ENCODE measurements at places on chromosomes 5 and 9.

- no peak for DNase-seq
These were observed 21.5 kb downstream of the SNCAIP start for GRCh38 chr5:122333564-122333963.

GRCh38 chr5:15794052-15794985, 294.3 kb downstream of the FBXL7 start:
- DNase-seq, result no peak

GRCh38 chr5:151454166-151454565, 6.8 kb downstream of the SLC36A1 start:
- no peak for DNase-seq

GRCh38 chr5:147701468-147701867, 81.1 kb downstream of the JAKMIP2 start:
- no peak for DNase-seq

- no peak for DNase-seq
These were observed 265.5 kb upstream of the CD180 start for GRCh38 chr5:67462147-67462546.

GRCh38 chr5:173940269-173940668, 48.7 kb upstream of the C5orf47 start:
- DNase-seq, result no peak

DNA sequence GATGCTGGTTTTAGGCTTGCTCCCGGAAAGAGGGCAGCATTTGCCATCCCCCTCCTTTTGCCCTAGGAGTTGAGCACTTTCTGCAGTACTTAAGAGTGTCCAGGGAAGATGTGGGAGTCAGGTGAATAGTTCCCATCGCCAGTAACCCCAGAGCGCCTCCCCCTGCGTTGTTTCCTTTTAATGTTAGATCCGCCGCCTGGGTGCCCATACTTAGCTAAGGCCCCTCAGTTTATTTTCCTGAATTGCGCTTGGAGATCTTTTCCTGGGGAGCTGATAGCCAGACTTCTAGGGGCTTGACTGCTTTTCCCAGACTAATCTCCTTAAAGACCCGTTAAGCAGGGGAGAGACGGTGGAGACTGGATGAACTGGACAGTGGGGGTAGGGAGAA, 377 bp upstream of the PCDHAC2 start:
- no peak for DNase-seq

DNA sequence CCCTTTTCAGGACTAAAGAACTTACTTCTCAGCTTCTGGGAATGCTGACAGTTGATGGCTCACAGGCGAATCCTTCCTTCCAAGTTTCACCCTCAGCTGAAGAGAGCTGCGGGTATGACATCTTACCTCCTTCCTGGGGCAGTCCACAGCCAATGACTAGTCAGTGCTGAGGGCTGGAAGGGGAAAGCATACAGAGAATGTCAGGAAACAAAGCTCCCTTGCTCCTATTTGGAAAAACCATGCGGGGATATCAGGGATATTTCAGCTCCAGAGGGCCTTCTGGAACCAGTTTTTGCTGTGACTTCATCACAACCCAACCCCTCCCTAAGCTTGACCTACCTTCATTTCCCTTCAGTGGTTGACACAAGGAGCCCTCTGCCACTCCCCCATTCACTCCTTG, 15.7 kb downstream of the FTMT start:
- no peak for DNase-seq

DNA sequence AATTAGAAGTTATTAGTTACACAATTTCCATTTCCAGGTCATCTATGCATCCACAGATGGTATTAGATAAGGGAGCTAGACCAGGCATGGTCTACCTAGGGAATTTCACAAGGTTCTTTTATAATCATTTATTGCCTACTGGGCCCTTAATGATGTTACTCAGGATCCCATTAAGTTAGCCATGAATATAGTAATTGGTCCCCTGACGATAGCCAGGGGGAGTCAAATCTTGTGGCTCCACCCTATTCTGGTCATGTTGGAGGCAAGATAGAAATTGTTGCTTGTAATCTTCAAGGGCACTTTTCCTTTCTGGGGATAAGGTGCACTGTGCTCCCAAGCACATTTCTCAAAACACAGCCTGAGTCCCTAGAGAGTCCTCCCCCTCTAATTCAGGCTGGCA, 14.1 kb upstream of the ELL2 start:
- no peak for DNase-seq

DNA sequence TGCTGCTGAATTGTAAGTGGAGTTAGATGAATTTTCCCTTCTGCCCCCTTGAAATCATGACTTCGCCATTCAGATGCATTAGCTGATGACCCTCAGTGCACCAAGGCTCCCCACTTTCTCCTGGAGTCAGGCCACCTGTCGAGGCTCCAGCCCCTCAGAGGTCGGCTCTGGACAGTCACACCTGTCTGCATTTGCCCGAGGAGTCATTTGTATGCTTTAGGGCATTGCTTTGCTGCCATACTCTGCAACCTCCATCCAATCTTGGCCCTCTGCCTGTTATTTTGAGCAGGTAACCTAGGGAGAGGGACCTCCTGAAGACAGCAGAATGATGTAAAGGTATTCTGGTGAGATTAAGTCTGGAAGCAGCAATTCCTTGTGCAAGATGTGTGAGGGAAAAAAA, 144.8 kb downstream of the MACROH2A1 start:
- no peak for DNase-seq

- no peak for DNase-seq
These were observed 128.8 kb downstream of the NR2F1-AS1 start for GRCh38 chr5:93452255-93452654.

GRCh38 chr5:19902316-19902934, 85.6 kb downstream of the CDH18 start:
- DNase-seq, result no peak

DNA sequence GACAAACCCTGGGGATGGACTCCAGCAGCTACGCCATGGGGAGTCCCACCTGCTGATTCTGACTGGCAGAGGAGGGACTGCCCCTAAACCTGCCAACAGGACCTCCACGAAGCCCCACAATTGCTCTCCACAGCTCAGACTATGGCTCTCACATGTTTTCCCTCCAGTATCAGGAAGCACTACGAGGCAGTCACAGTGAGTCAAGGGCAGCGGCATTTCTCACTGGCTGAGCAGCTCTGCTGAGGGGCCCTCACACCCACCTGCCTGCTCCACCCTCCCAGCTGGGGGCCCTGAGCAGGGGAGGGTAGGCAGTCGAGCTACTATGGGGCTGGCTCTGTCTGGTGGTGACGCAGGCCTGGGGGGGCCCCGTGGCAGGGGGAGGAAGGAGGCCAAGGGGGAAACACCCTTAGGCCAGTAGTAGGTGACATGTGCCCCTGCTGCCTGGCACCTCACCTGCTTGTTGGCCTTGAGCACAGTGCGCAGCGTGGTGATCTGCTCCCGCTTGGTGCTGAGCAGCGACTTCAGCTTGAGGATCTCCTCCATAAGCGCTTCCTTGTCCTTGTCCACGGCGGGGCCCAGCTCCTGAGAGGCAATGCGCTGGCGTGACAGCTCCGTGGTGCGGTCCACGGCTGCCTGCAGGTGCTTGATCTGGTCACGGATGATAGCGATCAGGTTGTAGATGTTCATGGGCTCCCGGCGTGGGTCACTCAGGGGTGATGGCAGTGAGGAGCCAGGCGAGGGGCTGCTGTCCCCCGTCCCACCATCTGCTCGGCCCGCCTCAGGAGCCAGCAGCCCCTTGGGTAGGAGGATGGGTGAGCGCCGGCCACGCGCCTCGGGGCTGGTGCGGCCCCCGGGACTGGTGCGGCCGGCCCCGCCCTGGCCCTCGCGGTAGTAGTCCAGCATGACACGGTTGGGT, 46.3 kb downstream of the BICD2 start:
- no peak for DNase-seq

- no peak for DNase-seq
These were observed 160.8 kb upstream of the IER5L start for GRCh38 chr9:129338724-129339430.

GRCh38 chr5:90342576-90342975, 67.0 kb downstream of the CETN3 start:
- DNase-seq, result no peak

- no peak for DNase-seq
These were observed 1.4 kb downstream of the TJP2 start for GRCh38 chr9:69175486-69175885.

DNA sequence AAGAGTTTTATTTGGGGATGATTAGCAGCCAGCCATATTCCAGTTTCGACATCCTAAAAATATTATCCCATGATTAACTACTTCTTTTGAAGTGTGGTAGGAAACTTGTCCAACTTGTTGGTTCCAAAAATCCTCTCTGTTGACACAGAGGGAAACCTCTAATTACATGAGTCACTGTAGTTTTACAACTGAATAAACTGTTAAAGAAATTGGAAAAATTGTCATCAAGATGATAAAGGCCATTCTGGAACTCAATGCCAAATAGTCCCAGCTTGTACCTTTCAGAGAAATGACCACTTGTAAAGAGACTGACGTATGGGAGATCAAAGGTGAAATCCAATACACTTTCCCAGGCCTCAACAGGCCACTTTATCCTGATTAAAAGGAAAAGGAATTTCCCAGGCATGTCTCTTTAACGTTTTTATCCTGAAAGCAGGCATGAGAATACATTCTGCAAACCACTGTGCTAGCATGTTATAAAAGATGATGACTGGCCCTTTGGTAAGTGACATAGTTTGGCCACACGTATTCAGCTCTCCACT, 261.6 kb downstream of the GLIS3 start:
- DNase-seq, result peak; percentile 55

DNA sequence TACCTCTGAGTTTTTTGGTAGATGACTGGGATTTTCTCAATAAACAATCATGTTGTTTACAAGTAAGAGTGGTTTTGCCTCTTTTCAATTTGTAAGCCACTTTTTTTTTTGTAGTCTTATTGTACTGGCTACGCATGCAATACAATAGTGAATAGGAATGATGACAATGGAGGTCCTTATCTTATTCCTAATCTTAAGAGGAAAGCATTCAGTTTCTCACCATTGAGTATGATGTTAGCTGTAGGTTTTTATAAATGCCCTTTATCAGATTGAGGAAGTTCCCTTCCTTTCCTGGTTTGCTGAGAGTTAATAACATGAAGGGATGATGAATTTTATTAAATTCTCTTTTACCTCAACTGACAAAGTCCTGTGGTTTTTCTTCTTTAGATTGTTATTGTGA, 155.2 kb downstream of the ADAMTSL1 start:
- no peak for DNase-seq

GRCh38 chr9:91164724-91165520, 196.8 kb downstream of the AUH start:
- DNase-seq, result no peak

DNA sequence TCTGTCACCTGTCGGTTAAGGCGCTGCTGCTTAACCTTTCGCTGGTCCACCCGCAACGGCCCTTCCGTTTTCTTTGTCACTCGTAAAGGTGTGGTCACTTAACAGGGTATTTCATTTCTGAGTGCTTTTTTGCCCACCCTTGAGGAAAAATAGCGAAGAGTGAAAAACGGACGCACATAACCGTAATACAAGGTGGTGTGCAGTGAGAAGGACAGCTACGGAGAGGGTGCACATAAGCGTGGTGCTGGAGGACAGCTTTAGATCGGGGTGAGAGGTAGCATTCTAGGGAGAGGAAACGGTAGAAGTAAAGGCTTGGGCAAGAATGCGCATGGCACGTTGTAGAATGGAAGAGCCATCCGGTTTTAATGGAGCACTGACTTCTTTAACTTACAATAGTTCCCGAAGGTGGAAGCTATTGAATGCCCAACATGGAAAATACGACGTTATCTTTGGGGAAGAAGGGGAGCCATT, 761 bp downstream of the CCT5 start:
- no peak for DNase-seq
